MV-4-11 (cell line): ENCODE measurements at places on chromosomes 1 and 21.

- DNase-seq: no peak
Measured at GRCh38 chr1:112255080-112255479, 140.9 kb upstream of the CTTNBP2NL start.

DNA sequence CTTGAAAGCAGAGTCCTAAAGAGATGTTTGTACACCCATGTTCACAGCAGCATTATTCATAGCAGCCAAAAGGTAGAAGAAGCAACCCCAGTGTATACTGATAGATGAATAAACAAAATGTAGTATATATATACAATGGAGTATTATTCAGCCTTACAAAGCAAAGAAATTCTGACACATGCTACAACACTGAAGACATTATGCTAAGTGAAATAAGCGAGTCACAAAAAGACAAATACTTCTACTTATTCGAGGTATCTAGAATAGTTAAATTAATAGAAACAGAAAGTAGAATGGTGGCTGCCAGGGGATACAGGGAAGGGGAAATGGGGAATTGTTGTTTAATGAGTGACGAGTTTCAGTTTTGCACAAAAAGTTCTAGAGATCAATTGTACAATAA is 23.5 kb downstream of the COP1 start:
- peak; percentile 32 for DNase-seq

DNA sequence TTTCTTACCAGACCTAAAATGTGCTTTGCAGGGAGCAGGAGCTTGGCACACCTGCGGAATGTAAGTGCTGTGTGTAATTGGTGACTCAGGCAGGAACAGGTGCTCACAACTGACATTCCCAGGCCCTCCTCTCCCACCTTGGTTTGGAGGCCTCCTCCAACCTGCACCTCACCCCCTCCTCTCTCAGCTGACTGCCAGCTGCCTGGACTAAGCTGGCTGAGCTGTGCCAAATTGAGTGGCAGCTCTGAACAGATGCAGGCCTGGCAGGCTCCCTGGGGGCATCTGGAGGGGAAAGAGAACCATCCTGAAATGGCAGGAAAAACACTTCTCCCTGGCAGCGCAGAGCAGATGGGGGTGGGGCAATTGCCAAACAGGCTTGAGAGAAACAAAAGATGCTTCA is 91.7 kb upstream of the PGBD5 start:
- DNase-seq: no peak

GRCh38 chr1:230292689-230293389 is 133.3 kb downstream of the PGBD5 start:
- DNase-seq: no peak

DNA sequence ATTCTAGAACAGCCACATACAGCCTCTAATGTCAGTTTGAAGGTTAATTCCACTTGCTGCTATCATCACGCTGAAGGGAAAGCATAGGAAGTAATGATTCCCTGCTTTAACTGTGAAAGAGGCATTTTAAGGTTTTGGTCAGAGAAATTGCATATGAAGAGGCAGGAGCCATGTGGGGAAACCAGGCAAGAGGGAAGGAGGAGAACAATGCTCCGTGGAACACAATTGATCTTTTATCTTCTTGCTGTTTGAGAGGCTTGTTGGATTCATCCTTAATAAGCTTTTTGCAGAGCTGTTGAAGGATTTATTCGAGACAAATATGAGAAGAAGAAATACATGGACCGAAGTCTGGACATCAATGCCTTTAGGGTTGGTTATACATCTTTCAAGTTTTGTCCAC is 35.9 kb downstream of the SMAP2 start:
- no peak for DNase-seq

DNA sequence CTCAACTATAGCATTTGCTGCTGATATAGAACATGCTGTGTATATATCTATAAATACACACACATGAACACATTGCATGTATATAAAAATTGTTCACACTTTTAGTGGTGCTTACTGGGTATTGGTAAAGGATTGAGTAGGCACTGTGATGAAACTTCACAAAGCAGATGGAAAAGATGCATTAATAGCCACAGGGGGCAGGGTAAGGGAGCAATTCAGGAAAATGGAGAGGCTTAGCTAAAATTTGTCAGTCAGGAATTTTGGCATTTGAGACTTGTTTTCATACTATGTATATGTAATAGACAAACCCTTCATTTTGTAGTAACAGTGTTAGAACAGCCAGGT is 633 bp upstream of the PPFIA4 start:
- DNase-seq: no peak

GRCh38 chr1:232101231-232101630 is 474.6 kb downstream of the DISC1 start:
- DNase-seq: no peak

DNA sequence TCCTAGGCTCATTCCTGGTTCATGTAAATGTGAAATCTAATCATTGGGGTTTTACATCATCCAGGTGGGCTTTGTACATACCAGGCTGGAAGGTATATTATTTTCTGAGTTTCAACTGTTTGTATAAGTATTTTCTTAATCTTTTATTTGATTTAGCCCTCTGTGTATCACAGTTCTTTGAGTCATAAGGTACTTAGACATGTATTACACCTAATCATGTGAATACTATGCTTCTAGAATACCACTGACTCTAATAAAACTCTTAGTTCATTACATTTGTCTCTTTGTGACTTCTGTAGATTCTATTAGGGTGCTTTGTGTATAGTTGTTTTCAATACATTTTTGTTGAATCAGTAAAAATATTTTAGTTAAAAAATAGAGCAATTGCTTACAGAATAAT is 92.8 kb downstream of the ZFYVE9 start:
- no peak for DNase-seq

DNA sequence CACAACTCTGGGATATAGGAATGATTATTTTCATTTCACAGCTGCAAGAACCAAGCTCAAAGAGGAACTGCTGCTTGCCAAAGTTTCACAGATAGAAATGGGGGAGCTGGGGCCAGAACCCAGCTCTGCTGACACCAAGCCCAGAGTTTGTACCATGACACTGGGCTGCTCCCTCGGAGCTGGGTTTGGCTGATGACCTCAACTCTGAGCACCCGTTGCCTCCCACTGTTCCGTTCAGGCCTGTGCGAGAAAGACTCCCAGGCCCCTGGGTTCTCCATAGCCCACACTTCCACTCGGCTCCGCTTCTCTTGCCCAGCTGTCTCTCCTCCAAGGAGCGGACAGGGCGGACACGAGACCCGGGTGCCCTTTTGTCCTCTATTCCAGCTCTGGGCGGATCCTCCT is 55.2 kb downstream of the NGF start:
- DNase-seq: peak; percentile 84

GRCh38 chr1:184469396-184469795 is 82.6 kb downstream of the C1orf21 start:
- DNase-seq: no peak

- DNase-seq: no peak
Measured at GRCh38 chr1:116164150-116164549, 53.0 kb downstream of the MAB21L3 start.

- DNase-seq: peak; percentile 95
Measured at GRCh38 chr1:42586016-42586415, 72.2 kb upstream of the PPIH start.

- no peak for DNase-seq
Measured at GRCh38 chr1:177355575-177355974, 184.8 kb downstream of the BRINP2 start.

DNA sequence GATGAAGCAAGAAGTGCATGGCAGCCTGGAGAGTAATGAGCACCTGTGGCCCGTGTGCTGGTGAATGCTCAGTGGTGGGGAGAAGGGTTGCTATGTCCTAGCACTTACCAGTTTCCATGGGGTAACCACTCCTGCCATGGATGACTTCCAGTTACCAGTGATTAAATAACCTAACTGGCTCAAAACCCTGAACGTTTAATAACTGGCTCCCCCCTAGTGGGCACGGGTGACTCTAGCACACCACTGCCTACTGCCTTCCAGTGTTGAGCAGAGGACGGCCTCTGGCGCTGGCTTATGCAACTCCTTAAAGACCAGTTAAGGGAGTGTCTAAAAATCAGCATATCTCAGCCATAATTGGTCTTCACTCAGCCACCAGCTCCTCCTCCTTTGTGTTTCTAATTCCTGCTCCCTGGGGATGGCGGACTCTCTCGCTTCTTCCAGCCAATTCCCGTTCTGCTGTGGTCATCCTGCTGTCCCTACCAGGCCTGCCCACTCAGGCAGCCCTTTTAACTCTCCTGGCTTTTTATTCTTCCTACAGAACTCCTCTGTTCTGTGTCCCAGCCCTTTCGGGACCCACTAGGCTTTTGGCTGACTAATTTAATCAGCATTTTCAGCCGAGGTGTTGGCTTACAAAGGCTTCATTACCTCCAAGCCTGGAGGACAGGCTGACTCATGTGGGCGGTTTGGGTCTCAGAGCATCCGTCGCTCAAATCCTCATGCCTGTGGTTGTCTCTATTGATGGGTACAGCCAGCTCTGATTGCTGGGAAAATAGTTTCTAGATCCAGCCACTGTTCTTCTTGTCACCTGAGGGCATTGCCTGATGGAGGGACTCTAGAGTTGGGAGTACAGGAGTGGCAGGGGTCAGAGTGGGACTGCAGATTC is 332.4 kb downstream of the CAMTA1 start:
- peak; percentile 94 for DNase-seq

DNA sequence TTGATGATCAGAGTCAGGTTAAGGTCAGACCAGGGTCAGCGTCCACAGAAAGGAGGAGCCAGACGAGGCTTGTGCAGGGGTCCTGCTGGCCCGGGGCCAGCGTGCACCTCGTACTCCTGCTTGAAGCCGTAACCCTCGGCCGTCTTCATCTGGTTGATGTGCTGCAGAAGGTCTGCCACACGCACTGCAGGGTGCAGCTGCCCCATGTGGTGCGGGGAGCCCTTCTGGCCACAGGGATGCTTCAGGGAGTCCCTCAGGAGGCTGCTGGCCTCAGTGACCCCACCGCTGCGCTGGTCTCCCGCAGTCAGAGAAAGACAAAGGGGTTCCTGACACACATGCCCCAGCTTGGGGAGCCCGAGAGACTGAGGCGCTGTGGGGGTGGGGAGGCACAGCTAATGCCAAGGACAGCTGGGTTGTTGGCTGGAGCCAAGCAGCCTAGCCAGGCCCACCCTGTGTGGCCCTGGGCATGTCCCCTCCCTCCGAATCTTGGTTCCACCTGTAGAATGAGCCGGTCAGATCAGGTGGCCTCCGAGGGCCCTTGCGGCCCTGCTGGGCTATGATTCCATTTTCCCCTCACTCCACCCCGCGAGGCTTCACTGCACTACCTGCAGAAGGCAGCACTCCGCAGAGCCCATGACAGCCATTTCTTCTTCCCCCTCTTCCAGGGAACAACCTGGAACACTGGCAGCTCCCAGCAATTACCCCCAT is 251.9 kb downstream of the PTPRU start:
- no peak for DNase-seq

GRCh38 chr1:47529520-47530098 is 91.8 kb downstream of the FOXD2 start:
- no peak for DNase-seq

GRCh38 chr1:49435291-49435690 is 588.5 kb downstream of the AGBL4 start:
- DNase-seq: no peak

GRCh38 chr21:26550326-26550725 is 22.8 kb downstream of the CYYR1 start:
- DNase-seq: no peak

GRCh38 chr1:209526137-209526536 is 57.4 kb upstream of the CAMK1G start:
- DNase-seq: no peak

DNA sequence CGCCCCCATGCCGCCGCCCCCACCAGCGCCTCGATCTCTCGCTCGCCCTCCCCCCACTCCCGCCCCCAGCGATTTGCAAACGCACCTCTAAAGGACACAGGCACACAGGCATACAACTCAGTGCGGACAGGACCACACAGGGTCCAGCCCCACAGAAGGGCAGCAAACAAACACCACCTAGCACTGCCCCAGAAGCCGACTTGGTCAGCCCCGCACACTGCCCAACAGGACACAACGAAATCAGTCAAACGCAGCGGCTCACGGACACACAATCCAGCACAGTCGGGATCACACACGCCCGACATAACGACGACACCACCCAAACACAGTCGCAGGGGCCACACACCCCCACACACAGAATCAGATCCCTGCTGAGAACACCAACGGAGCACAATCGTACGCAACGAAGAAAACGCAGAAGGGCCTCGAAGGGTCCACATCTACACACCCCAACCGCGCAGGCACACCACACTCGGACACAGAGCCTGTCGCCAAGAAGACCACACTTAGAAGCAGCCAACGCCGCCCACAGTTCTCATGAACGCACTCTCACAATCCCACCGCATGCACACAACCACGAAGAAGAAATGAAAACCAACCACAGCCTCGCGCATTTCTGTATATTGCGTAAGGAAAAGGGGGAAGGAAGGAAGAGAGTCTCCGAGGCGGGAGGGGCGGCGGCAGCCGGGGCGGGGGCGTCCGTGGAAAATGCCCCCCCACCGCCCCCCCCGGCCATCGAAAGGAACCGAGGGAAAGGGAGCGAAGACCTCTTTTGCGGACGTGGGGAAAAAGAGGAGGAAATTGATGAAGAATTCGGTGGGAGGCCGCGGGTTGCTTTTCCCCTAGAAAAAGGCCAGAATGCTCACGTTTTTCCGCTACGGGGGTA is 481 bp downstream of the TAL1 start:
- DNase-seq: peak; percentile 85

GRCh38 chr21:42309753-42310213 is 5.4 kb downstream of the TFF3 start:
- DNase-seq: peak; percentile 30

GRCh38 chr1:109801791-109802135 is 38.0 kb upstream of the EPS8L3 start:
- DNase-seq: no peak

DNA sequence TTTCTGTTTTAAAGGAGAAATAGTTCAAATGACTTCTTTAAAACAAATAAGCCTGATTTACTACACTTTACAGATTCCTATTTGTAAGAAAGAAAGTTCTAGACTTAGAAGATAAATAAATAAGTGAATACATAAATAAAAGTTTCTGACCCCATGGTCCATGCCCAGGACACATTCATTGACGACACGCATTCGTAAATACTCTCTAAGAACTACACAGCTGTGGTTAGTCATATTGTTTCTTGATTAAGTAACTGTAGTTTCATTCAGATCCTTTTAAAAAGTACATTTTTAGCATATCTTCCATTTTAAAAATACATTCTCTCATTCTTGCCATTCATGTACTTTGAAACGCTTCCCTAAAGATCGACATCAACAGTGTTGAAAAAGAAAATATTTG is 497.4 kb downstream of the SETD4 start:
- no peak for DNase-seq

- DNase-seq: no peak
Measured at GRCh38 chr1:223771814-223772770, 59.8 kb downstream of the CAPN2 start.

GRCh38 chr1:241962153-241962552 is 4.6 kb downstream of the BECN2 start:
- no peak for DNase-seq

DNA sequence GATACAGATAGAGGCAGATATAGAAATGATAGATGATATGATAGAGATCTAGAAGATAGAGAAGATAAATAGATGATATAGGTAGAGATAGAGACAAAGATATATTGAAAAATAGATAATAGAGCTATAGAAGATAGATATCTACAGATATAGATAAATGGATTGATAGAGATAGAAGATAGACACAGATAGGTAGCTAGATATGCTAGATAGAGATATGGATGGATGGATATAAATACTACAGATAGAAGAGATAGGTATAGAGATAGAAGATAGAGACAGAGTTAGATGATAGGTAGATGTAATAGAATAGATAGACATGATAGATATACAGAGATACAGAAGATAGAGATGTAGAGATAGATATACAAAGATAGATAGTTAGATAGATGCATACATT is 21.4 kb downstream of the TRIM11 start:
- DNase-seq: no peak

- DNase-seq: no peak
Measured at GRCh38 chr1:228287541-228288425, 79.9 kb downstream of the OBSCN start.
